ENCODE measurements at places on chromosomes 2 and 18.

GRCh38 chr2:227848586-227848985, 22.8 kb upstream of the DAW1 start:
- no peak for DNase-seq

- no peak for DNase-seq
Measured at GRCh38 chr18:4256766-4257417, 198.2 kb downstream of the DLGAP1 start.

GRCh38 chr2:201709747-201710146, 11.3 kb upstream of the MPP4 start:
- DNase-seq: no peak

GRCh38 chr2:165720511-165720910, 73.5 kb downstream of the GALNT3 start:
- peak; percentile 97 for DNase-seq

DNA sequence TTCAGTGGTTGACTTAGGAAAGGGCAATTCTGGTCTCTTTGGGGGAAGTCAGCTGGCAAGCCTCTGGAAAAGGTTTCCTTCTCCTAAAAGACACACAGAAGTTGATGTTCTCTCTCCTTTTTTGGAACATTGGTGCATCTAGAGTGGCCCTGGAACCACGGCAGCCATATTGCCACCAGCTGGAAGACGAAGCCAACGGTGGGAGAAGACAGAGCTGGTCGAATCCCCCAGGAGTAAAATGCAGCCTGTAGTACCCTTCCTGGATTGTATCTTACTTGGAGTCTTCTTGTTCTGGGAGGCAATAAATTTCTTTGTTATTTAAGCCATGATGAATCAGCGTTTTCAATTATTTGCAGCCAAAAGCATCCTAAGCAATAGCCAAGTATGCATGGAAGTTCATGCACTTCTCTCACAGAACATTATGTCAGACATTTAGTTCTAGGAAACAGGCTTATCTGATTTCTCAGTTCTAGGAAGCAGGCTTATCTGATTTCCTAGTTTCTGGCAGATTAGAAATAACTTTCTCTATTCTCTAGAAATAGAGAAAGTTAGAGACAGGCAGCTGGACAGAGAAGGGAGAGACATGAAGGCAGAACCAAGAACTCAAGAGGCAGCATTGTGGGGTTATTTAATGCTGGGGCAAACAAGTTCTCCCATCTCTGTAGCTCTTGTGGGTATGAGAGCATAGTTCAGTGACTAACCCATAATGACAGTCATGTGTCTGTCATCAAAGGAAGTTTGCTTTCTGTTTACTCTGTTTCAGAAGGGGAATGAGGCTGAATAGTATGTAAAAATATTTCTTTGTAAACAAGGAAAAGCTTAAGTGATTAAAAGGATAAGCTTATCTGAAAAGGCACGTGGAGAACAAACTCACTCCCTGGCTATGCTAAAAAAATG, 40.5 kb upstream of the NABP1 start:
- DNase-seq: peak; percentile 73

GRCh38 chr2:21317131-21317530, 193.4 kb downstream of the TDRD15 start:
- DNase-seq: no peak
